Stimulated activated naive CD8-positive, alpha-beta T cell treated with anti-CD3 and anti-CD28 coated beads, Interleukin-15, amount 100 ng/mL, for 72 hours (primary cell): ENCODE measurements at places on chromosomes 11 and 22.

DNA sequence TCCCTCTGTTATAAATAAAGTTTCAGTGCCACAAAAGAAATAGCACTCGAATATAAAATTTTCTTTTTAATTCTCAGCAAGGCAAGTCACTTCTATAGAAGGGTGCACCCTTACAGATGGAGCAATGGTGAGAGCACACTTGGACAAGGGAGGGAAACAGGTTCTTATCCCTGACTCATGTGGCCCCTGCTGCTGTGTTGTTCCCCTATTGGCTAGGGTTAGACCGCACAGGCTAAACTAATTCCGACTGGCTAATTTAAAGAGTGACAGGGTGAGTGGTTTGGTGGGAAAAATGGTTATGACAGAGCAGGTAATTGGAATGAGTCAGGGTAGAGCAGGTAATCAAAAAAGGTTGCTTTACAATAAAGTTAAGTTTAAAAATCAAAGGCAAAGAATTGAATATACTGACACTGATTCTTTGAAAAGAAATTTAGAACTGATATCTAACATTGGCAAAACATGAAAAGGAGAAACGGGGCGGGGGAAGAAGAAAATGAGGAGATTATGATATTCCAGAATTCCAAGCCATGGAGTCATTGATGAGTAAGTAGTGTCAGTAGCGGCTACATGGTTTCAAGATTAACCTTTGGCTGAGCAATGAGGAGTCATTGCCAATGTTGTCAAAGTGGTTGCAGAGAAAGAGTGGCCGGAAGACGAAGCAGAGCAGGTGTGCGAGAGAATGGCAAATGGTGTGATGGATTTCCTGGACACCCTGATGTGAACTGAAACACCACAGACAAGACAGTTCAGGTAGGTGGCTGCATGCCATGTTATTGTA is 48.4 kb upstream of the MRGPRX1 start:
- DNase-seq: no peak

DNA sequence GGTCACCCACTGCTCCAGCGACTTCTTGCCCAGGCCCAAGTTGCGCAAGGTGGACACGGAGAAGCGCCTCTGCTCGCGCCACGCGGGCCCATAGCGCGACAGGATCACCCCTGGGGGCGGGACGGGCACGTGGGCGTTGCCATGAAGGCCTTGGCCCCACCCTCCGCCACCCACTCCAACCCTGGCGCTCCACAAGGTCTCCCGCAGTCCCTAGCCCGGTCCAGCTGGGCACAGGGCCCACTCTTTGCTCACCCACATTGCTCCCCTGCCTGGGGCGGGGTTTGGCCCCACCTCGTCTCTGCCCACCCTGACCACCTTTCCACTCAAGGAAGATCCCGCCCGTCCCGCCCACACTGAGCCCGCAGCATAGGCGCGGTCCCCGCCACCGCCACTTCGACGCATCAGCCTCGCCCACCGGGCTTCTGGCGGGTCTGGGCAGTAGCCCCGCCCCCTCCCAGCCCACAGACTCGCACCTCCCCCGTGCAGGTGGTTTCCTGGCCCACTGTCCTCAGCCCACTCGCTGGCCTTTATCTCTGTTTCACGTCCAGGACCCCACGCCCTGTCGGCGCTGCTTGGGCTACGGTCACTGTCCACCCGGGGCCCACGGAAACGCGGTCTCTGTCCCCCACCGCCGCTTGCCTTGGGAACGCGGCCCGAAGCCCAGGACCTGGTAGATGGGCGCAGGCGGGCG is 12.3 kb upstream of the CYP2D6 start:
- no peak for DNase-seq

- no peak for DNase-seq
These were observed 2.6 kb downstream of the SPDYC start for GRCh38 chr11:65172600-65172999.

DNA sequence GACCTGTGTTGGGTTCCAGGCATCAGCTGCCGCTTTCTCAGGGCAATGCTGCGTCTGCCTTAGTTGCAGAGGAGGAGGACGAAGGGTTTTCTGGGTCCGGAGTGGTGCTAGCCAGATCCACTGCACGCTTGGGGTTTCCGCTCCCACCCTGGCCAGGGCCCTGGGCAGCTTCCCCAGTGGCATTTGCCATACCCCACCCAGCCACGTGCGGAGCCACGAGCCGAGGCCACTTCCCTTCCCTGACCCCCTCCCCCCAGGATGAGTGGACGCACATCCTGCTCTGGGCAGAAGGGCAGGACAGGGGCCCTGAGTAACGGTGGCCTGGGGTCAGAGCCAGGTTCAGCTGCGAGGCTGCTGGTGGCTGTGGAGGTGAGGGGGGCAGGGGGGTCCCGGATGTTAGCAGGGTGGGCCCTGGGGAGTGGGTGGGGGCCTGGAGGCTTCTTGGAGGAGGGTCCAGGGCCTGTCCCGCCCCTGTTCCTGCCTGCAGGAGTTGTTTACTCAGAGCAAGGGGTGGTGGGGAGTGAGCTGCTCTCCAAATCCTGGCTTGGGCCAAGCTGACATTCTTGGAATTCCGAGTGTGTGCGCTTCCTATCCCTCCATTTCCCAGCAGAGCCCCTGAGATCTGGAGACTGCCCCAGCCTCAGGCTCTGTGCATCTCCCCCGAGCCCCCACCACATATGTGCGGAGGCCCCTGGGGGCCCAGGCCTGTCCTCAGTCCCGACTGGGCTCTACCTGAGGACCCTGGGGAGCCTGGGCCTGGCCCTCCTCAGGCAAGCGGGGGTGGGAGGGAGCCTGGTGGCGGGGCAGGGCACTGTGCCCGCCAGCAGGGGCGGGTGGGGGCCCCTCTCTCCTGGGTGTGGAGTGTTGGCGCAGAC is 1.4 kb downstream of the TSPAN4 start:
- DNase-seq: no peak

DNA sequence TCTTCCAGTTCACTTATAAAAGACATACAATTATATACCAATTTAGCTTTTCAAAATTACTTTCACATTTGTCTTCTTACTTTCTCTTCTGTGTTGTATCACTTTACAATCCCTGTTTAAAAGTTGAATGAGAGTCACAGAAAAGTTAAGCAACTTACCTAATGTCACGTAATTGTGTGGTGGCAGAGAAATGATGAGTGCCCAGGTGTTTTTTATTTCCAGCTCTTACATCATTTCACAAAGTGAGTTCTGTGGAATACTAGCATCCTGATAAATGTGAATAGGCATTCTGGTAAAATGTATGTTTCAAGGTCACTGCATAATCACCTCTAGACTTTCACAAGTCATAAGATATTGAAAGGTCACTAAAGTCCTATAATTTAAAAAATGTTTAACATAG is 133.0 kb upstream of the FIBIN start:
- no peak for DNase-seq

DNA sequence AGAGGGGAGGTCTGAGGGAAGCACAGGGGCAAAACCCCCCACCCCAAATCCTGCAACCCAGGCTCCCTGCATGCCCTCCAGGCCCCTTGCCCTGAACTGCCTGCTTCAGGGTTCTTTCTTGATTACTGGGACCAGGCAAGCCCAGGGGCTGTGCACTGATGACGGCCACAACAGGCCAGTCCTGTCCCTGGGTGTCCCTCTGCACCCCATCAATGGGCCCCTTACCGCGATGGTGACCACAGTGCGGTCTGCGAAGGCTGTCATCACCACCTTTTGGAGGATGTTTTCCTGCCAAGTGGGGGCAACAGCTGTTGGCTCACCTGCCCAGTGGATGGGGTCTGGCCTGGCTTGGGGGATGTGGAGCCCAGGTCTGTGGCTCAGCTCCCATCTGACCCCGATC is 5.0 kb upstream of the KCNJ11 start:
- no peak for DNase-seq

DNA sequence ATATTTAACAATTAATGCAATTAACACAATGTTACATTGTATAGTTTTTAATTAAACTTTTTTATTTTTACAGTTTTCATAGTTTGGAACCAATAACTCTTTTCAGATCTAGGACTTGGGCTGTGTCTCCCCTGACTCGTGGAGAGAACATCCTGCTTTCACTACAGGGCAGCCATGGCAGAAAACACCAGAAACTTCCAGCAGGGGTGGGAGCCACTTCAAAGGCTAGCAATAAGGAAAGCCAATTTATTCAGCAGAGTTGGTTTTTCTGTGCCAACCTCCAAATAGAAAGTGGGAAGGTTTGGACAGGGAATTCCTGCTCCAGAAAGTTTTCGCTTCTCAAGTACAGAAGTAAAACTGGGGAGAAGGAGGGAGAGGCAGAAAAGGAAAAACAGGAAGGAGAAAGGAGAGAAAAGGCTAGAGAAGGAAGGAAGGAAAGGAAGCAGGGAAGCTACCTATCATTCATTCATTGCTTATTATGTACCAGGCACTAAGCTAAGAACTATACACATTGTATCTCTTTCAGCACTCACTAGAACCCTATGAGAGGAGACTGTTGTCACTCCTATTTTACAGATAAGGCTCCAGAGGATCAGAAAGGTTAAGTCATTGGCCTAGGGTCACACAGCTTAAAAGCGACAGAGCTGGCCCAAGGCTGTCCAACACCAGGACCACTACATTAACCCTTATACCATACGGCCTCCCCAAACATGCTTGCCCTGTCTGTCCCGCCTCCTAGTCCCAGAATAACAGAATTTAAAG is 54.8 kb upstream of the CREB3L1 start:
- no peak for DNase-seq

DNA sequence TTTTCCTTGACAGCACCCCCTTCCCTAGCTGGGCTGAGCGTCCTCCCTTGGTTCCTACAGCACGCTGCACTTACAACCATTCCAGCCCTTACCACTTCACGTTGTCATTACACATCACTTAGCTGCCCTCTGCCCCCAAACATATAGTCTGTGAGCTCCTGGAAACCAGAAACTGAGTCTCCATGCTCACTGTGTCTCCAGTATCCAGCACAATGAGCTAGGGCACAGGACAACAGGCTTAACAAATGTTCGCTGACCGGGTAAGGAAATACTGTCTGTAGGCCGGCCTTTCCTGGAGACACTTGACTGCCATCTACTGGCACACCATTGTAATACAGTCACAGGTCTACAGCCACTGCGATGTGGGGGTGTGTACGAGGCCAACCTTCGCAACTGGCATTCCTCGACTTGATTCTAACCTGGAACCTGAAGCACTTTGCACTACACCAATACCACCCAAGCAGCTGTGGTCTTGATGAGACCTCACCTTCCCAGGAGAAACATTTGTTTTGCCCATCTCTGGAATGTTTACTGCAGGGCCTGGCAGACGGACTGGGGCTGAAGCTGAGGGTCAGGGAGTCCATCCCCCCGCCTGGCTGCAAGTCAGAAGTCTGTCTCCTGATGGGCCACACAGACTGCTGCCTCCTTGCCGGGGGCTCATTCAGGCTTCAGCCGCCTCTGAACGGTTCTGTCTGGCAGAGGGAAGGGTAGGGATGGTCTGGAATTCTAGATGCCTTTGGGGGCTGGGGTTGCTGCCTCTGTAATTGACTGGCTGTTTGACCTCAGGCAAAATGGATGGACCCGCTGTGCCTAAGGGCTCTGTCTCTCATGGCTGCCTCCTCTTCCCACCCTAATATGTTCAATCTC is 72.0 kb downstream of the SYN3 start:
- peak; percentile 49 for DNase-seq

DNA sequence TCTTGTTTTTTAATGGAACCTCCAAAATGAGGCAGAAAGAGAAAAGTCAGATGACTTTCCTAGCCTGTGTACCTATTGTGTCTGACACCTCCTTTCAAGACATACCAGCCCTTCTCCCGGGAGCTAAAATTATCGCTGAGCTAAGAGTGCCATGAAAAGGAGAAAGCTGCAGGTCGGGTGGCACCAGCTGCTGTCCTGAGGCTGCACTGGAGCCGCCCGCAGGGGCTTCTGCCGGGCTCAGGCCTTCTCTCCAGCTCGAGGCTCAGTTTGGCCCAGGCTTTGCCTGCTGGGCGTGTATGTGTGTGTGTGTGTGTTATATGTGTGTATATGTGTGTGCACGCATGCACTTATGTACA is 27.7 kb upstream of the RAB1B start:
- DNase-seq: no peak

- DNase-seq: no peak
These were observed 103.3 kb downstream of the PDE3B start for GRCh38 chr11:14746857-14747395.

DNA sequence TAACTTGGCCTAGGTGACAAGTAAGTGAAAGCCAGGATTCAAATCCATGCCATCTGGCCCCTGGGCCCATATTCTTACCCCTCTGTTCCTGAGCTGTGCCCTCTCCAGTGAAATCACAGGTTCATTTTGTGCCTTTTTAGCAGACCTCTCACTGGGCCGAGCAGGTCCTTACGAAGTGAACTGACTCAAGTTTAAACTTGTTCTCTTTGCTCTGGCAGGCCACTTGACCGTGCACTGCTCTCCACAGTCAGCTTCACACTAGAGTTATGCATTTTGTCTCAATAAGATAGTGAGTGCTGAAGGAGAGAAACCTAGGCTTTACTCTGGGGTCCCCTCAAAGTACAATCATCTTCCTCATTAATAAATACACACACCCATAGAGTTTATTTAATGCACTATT is 40.7 kb downstream of the ARFGAP3 start:
- DNase-seq: no peak

- DNase-seq: no peak
These were observed 58.9 kb downstream of the LINC01488 start for GRCh38 chr11:69540118-69541000.

GRCh38 chr11:75203138-75203537 is 37.4 kb upstream of the TPBGL start:
- DNase-seq: no peak

DNA sequence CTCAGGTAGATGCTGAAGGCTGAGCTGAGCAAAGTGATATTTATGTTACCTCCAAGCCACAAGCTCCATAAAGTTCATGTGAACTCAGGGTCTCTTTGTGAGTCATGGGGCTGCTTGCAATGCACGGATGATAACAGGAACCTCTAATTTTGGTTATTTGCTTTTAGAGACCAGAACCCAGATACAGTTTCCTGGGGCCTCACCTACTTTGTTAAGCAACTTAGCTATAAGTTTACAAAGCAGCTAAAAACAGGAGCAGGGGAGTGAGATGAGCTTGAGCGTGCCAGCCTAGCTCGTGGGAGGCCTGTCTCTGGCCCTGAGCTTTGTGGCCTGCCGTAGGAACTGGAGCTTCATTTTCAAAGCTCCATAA is 29.2 kb downstream of the SREBF2 start:
- DNase-seq: peak; percentile 69

DNA sequence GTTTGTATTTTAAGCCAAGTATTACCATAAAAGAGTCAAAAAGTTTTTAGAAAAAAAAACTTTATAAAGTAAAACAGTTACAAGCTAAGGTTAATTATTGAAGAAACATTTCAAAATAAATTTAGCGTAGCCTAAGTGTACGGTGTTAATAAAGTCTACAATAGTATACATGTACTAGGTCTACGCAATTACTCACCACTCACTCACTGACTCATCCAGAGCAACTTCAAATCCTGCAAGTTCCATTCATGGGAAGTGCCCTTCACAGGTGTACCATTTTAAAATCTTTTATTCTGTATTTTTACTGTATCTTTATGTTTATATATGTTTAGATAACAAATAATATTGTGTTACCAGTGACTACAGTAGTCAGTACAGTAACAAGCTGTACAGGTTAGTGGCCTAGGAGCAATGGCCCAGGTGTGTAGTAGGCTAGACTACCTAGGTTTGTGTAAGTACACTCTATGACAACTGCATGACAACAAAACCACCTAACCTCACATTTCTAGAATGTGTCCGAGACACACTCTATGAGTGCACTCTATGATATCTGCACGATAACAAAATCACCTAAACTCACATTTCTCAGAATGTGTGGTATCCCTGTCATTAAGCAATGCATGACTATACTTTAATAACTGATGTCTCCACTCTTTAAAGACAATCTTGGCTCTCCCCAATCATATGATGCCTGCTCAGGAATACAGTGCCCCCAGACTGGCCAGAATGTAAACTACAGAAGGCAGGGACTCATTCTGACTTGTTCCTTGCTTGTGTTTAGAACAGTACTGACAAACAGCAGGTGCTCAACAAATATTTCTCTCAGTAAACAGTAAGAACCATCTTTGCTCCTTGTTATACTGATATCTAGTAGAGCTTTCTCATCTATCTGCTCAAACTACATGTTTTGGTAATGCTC is 21.2 kb downstream of the KMT5B start:
- no peak for DNase-seq
